Erythroblast (primary cell): ENCODE measurements at places on chromosomes 5 and 9.

- no peak for DNase-seq
These were observed 4.2 kb upstream of the ZNF366 start for GRCh38 chr5:72511366-72511765.

DNA sequence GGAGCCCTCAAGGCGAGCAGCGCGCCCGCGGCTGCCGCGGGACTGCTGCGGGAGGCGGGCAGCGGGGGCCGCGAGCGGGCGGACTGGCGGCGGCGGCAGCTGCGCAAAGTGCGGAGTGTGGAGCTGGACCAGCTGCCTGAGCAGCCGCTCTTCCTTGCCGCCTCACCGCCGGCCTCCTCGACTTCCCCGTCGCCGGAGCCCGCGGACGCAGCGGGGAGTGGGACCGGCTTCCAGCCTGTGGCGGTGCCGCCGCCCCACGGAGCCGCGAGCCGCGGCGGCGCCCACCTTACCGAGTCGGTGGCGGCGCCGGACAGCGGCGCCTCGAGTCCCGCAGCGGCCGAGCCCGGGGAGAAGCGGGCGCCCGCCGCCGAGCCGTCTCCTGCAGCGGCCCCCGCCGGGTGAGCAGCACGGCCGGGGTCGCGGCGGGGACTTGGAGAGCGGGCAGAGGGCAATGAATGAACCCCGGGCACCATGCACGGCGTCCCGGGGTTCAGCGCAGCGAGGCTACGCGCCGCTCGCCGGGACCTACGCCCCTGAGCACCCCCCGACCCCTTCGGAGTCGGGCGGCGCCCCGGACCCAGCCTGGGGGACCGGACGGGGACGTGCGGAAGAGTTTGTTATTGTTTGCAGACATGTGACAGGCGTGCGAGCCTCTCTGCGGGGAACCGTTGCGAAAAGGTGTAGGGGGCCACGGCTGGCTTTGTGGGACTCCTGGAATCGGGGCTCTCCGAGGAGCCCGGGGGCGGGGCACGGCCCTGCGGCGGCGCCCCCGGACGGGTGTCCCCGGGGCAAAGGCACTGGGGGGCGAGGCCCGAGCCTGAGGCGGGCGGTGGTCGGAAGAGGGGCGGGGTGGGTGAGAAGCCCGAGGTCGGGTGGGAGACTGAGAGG lies 553 bp downstream of the MAP3K1 start:
- DNase-seq = peak; percentile 81

DNA sequence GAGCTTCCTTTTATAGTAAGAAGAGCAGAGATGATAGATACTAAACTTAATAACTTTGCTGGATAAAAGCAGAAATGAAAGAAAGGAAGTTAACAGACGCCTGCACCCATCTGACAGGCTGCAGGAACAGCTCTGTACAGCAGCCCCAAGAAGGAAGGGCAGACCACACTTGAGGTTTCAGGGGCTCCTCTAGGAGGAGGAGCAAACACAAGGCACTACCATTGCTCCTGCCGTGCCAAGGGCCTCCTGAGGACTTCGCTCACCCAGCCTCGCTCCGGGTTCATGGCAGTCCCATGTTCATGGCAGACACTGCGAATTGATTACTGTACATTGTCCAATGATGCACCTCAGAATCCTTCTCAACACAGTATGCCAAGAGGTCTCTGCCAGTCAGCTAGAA lies 85.1 kb downstream of the AMBP start:
- no peak for DNase-seq

- DNase-seq = no peak
These were observed 10.8 kb downstream of the FNIP1 start for GRCh38 chr5:131786036-131786435.

- no peak for DNase-seq
These were observed 273.5 kb upstream of the CCNG1 start for GRCh38 chr5:163163858-163164257.

- DNase-seq = no peak
These were observed 110.0 kb downstream of the PLPPR1 start for GRCh38 chr9:101138509-101138908.

GRCh38 chr9:136245219-136246150 lies at the start of gene QSOX2:
Gene QSOX2, minus strand, starts transcription at chr9:136245812. Its CDS starts 9 bp downstream, at chr9:136245803.
- DNase-seq = peak; percentile 90

- peak; percentile 72 for DNase-seq
These were observed 67.1 kb downstream of the KLF4 start for GRCh38 chr9:107422189-107423185.

DNA sequence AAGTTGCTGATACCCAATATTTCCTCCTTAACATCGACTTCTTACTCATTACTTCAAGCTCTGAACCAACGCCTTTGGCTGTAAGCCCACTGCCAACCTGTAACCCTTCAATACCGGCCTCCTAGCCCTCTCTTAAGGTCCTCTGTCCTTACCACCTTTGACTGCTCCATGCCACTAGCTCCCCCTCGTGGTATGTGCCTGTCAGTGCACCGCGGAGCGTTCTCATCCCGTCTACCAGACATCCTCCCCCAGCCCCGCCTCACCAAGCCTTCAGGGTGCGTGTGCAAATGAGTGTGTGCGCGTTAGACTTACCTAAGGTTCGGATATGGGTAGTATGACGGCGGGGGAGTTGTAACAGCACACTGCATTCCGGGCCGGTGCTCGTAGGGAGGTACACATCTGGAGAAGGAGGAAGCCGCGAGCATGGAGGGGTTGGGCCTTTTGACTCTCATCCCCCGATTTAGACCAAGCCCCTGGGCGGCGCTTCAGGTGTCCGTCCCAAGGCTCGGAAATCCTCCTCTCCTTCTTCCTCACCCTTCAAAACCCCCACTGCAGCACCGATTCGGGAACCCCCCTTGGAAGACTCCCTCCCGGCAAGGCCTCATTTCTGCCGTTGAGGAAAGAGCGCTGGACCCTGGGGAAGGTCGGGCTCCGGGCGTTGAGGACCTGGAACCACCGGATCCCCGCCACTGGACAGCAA lies 2.8 kb upstream of the MYORG start:
- peak; percentile 83 for DNase-seq

GRCh38 chr5:58680503-58680902 lies 97.6 kb downstream of the RAB3C start:
- DNase-seq = no peak

DNA sequence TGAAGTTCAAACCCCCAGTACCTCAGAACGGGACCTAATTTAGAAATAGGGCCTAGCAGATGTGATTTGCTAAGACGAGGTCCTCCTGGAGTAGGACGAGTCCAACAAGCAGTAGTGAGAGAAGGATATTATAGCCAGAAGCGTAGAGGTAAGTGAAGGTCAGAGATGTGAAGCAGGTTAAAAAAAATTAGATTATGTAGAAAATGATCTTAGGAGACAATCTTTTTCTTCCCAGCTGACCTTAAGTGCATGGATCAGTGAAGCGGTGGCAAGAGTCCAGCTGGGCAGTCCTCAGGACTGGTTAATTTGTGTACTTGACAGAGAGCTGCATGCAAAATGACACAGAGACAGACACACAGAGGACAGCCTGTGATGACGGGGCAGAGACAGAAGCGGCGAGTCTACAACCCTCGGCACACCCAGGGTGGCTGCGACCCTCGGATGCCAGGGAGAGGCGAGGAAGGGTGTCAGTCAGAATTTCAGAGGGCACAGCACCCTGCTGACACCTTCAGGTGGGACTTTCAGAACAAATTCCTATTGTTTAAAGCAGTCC lies 131.4 kb upstream of the IRX4 start:
- no peak for DNase-seq

- no peak for DNase-seq
These were observed 49.4 kb downstream of the MEF2C start for GRCh38 chr5:88833371-88834130.

GRCh38 chr5:35316611-35317274 lies 86.5 kb upstream of the PRLR start:
- DNase-seq = no peak

GRCh38 chr9:81344366-81344765 lies 345.0 kb downstream of the TLE1 start:
- no peak for DNase-seq

DNA sequence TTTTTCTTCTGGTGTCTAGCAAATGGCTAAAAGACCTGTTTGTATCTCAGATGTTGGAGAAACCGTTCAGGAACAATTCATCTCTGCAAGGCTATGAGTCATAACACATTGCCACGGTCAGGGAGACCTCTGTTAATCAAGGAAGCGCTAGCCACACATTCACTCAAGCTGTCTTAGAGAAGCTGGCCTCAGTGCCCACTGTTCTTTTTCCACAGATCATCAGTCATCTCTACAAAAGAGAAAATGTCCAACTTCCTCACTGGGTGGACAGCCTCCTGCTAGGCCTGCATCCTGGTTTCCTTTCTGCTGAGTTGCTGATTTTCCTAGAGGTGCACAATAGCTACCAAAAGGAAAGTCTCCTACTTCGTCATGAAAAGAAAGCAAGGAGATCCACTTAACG lies 360.5 kb downstream of the BNC2 start:
- DNase-seq = no peak

DNA sequence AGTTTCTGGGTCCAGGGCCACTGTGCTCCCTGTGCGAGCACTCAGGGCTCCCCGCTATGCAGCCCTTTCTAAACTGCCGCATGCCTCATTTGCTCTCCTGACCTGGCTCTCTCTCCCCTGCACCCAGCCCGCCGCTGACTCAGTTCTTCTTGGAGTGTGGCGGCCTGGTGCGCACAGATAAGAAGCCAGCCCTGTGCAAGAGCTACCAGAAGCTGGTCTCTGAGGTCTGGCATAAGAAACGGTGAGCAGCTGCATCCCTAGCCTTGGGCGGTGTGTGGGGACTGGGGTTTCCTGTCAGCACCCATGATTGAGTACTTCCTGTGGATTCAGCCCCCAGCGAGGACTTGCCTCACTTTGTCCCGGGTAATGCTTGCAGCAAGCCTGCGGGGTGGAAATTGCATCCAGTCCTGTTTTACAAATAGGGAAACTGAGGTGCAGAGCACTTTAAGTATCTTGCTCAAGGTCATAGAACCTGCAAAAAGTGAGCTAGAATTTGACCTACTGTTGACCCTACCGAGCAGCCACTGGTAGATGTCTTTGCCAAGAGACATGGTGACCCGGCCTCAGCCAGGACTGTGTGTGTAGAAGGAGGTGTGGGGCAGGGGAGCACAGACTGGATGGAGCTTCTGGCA lies 27.9 kb downstream of the USP20 start:
- peak; percentile 98 for DNase-seq

DNA sequence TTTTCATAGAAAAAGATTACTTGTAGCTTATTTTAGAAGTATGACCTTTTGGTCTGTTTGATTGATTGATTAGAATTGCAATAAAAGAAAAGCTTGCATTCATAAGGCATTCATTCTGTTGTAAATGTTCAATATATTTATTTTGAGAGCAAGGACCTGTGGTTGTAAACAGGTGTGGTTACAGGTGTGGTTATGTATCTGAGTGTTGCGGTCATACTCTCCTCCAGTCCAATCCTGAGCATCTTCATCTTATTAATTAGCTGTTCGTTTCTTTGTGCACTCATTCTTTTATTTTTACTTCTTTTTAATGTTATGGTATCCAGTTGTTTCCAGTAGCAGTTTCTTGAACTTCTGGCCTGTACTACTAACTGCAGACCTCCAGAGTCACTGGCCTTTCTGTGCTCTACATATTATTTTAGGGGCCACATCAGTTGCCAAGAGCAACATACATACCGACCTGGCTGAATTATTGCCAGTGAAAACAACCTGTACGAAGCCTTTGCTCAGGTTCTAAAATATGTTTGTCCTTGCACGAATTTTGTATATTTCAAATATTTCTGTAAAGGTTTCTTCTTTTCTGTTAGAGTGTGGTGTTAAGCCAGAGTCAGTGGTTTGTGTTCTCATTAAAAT lies 128.7 kb downstream of the CDC42SE2 start:
- DNase-seq = no peak

- DNase-seq = no peak
These were observed 105.5 kb downstream of the FEM1C start for GRCh38 chr5:115439042-115439441.

- peak; percentile 67 for DNase-seq
These were observed 795 bp downstream of the NDUFAF2 start for GRCh38 chr5:60945813-60946187.

DNA sequence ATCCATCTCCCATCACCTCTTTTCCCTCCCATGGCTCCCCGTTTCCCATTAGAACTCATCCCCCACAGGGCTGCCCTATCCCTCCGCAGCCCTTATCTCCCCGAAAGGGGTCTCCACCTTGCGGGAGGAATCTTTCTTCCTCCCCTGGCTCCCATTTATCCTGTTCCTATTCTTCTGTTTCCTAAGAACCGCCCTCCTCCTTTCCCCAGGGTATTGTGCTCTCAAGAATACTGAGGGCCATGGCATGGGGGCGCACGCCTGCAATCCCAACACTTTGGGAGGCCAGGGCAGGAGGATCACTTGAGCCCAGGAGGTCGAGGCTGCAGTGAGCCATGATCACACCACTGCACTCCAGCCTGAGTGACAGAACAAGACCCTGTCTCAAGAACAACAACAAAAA lies 665 bp downstream of the CD72 start:
- DNase-seq = no peak

- no peak for DNase-seq
These were observed 526.1 kb upstream of the CDH18 start for GRCh38 chr5:20514145-20514544.

DNA sequence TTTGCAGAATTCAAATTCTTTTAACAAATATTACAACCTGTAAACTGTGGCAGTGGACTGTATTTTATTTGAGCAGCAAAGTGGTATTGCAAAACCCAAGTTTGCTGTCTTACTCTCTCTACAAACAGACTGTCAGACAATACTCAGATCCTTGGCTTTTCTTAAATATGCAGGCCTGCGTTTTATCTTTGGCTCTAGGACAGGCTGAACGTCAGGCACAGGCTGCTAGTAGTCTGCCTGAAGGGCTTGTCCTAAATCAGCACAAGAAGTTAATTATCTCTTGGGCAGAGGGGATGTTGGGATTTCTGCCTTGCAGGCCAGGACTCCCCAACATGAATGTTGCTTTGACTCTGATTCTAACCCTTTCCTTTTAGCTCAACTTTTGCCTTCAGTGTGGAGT lies 147.5 kb downstream of the SLIT3 start:
- DNase-seq = no peak

GRCh38 chr5:99004960-99005359 lies 76.2 kb upstream of the CHD1 start:
- DNase-seq = no peak

- no peak for DNase-seq
These were observed 29.7 kb downstream of the PRRT1B start for GRCh38 chr9:131574730-131575640.

DNA sequence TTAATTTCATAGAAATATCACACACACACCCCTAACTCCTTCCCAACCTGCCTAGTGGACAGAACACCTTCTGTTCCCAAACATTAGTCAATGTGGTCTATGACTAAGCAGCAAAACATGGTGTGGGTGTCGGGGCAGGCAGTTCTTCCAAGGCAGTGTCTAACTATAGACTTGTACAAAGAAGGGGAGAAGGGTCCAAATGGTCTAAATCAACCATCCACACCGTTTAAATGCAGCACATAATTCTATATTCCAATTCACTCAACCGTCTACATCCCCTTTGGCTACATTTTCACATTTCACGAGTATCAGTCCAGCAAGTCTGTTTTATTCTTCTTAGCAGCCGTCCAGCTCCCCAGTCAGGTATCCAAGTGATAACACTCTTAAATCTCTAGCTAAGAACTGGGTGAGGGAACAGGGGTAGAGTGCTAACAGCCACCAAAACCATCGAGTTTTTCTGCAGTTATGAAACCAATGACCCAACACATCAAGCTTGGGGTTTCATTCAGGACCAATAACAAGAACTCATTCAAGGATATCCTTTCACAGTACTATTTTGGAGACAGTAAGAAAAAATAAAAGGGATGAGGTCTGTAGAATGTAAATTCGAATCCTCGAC lies 3.3 kb downstream of the ZNF608 start:
- no peak for DNase-seq
